ENCODE measurements at places on chromosomes 13 and 19. TPM values are rescaled to one million over a fixed set of nuclear protein-coding genes. Genes with fewer than 3 reads are reported as not detected.

The VSTM2B gene
- not detected for total RNA-seq

The USHBP1 gene
- total RNA-seq = 0.28 TPM

The FBN3 gene
- 33.0 TPM for total RNA-seq

The SIGLEC14 gene
- not detected for total RNA-seq

The FAM216B gene
- total RNA-seq = not detected

The IL4I1 gene
- total RNA-seq = not detected

The KLK8 gene
- 0.46 TPM for total RNA-seq

Data from neural progenitor cell (in vitro differentiated cells).